ENCODE measurements at places on chromosomes 1 and 21.

GRCh38 chr1:4084048-4084431, 184.0 kb upstream of the C1orf174 start:
- H3K36me3 ChIP-seq, result no peaks in the 10 kb centered on the region
- no peak overlapping the region for H3K4me3 ChIP-seq
- no peaks in the 10 kb centered on the region for H3K27me3 ChIP-seq
- DNase-seq, result peak; percentile 86
- no peaks in the 10 kb centered on the region for H3K4me1 ChIP-seq

DNA sequence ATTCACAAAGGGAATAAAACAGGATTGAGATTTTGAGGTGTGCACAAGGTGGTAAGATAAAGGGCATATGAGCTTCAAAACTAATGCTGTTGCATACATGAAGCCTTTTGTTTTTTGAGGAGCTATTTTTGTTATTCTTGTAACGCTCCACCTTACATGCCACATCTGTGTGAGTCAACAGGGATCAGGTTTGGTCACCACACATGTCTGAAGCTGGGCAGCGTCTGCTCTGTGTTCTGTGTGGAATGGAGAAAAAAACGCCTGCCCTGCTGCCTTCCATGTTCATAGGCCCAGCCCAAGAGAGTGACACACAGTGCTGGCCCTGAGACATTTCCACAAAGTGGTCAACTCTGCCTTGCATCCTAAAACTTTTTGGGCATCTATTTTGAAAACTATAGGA, 67.7 kb downstream of the MPZL1 start:
- H3K27ac ChIP-seq, result no peak overlapping the region
- H3K4me1 ChIP-seq, result peaks cover 6% of the 10 kb centered on the region

- no peaks in the 10 kb centered on the region for H3K36me3 ChIP-seq
- H3K4me3 ChIP-seq, result no peak overlapping the region
- H3K4me1 ChIP-seq, result peaks cover 7% of the 10 kb centered on the region
- no peak overlapping the region for H3K27ac ChIP-seq
Observed at GRCh38 chr21:38970765-38971164, 165.0 kb downstream of the ETS2 start.

GRCh38 chr1:3515774-3516480, 61.5 kb downstream of the ARHGEF16 start:
- no peaks in the 10 kb centered on the region for H3K27me3 ChIP-seq
- H3K4me1 ChIP-seq, result peaks cover 2% of the 10 kb centered on the region
- no peak overlapping the region for H3K27ac ChIP-seq
- DNase-seq, result no peak
- no peak overlapping the region for H3K4me3 ChIP-seq

DNA sequence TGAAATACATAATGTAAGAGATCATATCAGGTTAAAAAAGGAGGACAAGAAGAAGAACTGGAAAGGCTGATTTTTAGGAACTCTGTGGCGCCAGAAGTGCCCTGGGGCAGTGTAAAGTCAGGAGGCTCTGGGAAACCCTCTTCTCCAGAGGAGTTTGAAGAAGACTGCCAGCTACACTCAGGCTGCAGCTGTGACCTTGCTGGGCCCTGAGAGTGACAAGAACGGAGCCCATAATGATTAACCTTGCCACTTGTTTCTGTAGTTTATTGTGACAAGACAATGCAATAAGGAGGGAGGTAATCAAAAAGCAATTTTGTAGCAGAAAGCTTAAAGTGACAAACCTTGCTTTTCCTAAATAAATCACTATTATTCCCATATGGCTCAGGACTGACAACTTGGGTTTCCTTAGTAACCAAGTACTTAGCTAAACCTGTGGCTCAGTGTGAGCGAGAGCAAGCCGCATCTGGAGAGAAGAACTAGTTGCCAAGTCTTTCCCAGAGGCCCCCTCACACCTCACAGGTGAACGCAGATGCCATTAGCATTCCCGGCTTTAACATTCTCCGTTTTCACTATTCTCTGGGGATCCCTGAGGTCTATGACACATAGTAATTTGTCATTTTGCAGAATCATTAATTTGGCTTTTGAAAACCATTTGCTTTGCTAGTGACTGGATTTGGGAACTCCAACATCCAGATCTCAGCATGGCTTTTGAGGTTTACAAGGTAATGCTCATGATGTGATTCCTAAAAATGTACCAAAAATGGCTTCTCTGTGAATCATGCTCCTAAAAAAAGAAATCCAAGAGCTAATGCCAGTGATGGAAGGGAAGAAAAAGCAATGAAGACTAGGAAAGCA, 115.9 kb downstream of the OMA1 start:
- H3K27ac ChIP-seq, result no peak overlapping the region
- no peak for DNase-seq
- H3K4me1 ChIP-seq, result no peaks in the 10 kb centered on the region
- no peak overlapping the region for H3K4me3 ChIP-seq
- H3K36me3 ChIP-seq, result no peaks in the 10 kb centered on the region

- no peak for DNase-seq
- no peak overlapping the region for H3K4me3 ChIP-seq
- no peaks in the 10 kb centered on the region for H3K36me3 ChIP-seq
Observed at GRCh38 chr1:69196071-69196470, 371.7 kb upstream of the LRRC7 start.

DNA sequence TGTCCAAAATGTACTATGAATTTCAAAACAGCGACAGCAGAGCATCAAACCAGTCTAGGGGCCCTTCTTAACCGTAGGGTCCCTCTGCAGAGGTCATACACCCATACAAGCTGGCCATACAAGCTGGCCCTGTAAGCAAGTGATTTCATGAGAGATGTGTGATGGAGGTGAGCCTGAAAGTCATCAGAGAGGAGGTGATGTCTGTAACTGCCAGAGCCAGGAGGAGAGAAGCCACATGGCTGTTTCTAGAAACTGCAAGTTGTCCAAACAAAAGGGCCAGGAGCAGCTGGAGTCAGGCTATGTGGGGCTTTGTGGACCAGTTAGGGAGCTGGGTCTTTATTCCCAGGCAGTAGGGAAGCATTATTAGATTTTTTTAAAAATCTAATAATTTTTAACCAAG, 14.8 kb upstream of the SERINC2 start:
- H3K4me3 ChIP-seq, result no peak overlapping the region
- H3K27ac ChIP-seq, result no peak overlapping the region
- H3K27me3 ChIP-seq, result no peaks in the 10 kb centered on the region

- no peak for DNase-seq
- H3K36me3 ChIP-seq, result no peaks in the 10 kb centered on the region
- no peak overlapping the region for H3K4me3 ChIP-seq
- H3K27ac ChIP-seq, result no peak overlapping the region
- peaks cover 4% of the 10 kb centered on the region for H3K4me1 ChIP-seq
- peaks cover 59% of the 10 kb centered on the region for H3K27me3 ChIP-seq
Observed at GRCh38 chr1:2443277-2444137, 31.1 kb upstream of the PEX10 start.

- H3K4me1 ChIP-seq, result no peaks in the 10 kb centered on the region
- H3K27me3 ChIP-seq, result no peaks in the 10 kb centered on the region
Observed at GRCh38 chr1:39427374-39427773, 64.1 kb upstream of the BMP8A start.

GRCh38 chr1:33563699-33564098, 91.3 kb downstream of the ZSCAN20 start:
- H3K27me3 ChIP-seq, result no peaks in the 10 kb centered on the region
- no peak overlapping the region for H3K27ac ChIP-seq
- H3K4me1 ChIP-seq, result no peaks in the 10 kb centered on the region
- no peaks in the 10 kb centered on the region for H3K36me3 ChIP-seq
- no peak overlapping the region for H3K4me3 ChIP-seq
- no peak for DNase-seq

DNA sequence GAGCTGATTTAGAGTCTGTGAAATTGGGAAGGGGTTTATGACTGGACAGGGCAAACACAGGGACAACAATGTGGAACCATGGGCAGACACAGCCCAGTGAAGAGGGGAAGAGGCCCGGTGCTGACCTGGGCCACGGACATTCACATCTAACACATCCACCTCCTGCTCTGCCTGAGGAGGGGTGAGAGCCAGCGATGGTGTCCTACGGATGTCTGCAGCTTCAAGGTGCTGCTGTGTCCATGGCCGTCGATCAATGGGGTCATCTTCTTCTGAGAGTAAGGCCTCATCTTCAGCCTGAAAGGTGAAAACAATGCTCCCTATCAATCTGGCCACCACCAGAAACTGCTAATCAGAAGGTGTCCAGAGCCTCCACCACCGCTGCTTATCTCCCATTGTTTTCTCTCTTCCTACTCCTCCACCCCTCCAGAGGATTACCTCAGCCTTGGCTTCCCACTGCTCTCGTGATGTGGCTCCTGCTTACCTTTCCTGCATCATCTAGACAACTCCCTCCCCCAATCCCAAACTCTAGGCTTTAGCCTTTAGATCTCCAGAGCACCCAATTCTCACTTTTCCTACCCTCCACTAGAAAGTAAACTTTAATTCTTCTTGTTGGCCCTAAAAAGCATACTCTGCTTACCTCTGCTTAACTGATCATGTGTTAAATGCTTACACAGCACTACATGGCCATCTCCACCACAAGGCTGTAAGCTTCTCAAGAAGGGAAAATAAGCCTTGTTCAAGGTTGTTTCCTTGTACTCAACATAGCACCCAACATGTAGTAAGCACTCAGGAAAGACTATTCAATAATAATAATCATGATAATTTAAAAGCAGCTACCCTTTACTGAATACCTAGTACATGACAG, 24.0 kb upstream of the ADAM30 start:
- no peaks in the 10 kb centered on the region for H3K4me1 ChIP-seq
- H3K4me3 ChIP-seq, result no peak overlapping the region
- no peak overlapping the region for H3K27ac ChIP-seq
- DNase-seq, result no peak
- H3K36me3 ChIP-seq, result peaks cover 86% of the 10 kb centered on the region

- no peaks in the 10 kb centered on the region for H3K27me3 ChIP-seq
- H3K36me3 ChIP-seq, result no peaks in the 10 kb centered on the region
- no peak for DNase-seq
- no peak overlapping the region for H3K27ac ChIP-seq
- no peaks in the 10 kb centered on the region for H3K4me1 ChIP-seq
- no peak overlapping the region for H3K4me3 ChIP-seq
Observed at GRCh38 chr1:207261971-207262370, 59.5 kb upstream of the CD55 start.

DNA sequence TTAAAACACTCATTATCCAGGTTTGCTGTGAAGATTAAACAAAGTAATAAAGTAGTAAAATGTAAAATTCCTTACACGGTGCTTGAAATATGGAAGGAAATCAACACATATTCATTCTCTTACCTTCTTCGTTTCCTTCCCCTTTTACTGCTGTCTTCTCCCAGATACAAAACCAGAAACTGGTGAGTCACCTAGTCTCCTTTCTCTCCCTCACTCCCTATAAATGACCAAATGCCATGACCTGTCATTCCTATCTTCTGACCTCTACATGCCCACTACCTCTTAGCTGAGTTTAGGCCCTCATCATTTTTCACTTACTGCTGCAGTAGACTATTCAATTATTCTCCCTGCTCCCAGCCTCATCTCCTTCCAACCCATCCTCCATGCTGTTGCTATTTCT, 4.3 kb upstream of the NR1I3 start:
- H3K27me3 ChIP-seq, result no peaks in the 10 kb centered on the region
- no peaks in the 10 kb centered on the region for H3K36me3 ChIP-seq
- no peak overlapping the region for H3K27ac ChIP-seq
- peaks cover 9% of the 10 kb centered on the region for H3K4me1 ChIP-seq

- no peaks in the 10 kb centered on the region for H3K4me1 ChIP-seq
- no peak for DNase-seq
- H3K27me3 ChIP-seq, result no peaks in the 10 kb centered on the region
- no peak overlapping the region for H3K4me3 ChIP-seq
- H3K27ac ChIP-seq, result no peak overlapping the region
Observed at GRCh38 chr1:68473060-68473459, 23.3 kb upstream of the RPE65 start.

DNA sequence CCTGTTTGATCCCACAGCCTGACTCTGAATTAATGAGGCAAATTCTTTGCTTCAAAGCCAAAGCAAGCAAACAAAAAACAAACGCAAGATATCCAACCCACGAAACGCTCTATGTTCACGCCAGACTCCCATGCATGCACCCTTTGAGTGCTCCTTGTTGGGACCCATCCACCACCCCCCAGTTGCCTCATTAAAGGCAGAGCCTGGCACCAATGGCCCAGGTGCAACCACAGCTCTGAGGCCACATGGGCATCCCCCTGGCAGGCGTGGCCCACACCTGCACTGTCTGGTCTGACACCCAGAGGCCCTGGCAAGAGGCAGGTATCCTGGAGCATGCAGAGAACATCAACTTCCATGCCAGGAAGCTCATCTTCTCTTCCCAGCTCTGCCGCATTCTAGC, 1.1 kb upstream of the PADI4 start:
- H3K4me1 ChIP-seq, result peaks cover 7% of the 10 kb centered on the region
- no peak overlapping the region for H3K4me3 ChIP-seq
- H3K27ac ChIP-seq, result no peak overlapping the region
- H3K36me3 ChIP-seq, result no peaks in the 10 kb centered on the region

DNA sequence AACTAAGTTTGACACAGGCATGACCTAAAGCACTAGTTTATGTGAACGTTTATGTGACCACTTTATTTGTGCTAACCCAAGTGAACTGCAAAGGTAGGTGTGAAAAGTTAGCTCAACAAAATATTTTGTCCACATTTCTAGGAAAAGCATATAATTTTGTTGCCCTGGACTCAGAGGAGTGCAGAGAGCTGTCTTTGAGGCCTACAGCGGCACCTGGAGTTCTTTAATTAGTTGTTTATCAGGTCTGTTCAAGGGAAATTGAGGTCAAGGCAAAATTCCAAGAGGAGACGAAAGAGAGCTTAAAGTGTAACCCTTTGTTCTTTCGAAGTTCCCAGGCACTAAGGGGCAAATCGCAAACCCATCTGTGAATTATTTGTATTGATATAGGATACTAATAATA, 1.3 kb downstream of the GIPC2 start:
- DNase-seq, result peak; percentile 53
- H3K4me3 ChIP-seq, result peak overlapping the region; percentile 77
- H3K4me1 ChIP-seq, result peaks cover 20% of the 10 kb centered on the region
- no peaks in the 10 kb centered on the region for H3K36me3 ChIP-seq

DNA sequence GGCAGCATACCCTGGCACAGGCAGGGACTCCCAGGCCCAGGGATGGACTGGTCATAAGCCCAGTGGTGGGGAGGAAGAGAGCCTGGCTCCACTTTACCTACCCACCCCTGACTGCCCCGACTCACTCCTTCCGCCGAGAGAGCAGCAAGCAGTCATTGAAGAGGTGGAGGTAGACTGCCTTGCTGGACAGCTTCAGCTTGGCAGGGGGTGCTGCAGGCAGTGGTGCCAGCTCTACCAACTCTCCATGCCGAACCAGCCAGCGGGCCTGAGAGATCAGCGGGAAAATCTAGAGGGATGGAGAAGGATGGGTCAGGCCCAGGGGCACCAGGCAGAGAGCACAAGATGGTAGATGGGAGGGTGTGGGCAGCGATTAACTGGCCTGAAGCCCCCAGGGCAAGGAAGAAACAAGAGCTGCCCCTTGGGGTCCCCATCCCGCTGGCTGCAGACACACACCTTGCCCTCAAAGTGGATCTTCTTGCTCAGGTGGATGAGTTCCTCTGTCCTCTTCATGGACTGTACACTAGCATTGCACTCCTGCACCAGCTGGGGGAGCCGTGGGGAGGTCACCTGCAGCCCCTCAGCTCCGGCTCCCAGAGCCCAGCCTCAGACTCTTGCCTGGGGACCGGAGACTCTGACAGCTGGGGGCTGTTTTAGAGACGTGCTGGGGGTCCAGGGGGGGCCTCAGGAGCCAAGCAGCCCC, 7.7 kb downstream of the ARHGEF19 start:
- no peak overlapping the region for H3K27ac ChIP-seq
- peaks cover 13% of the 10 kb centered on the region for H3K4me1 ChIP-seq
- no peak for DNase-seq
- no peak overlapping the region for H3K4me3 ChIP-seq

GRCh38 chr1:64616039-64616438, 128.8 kb upstream of the RAVER2 start:
- H3K36me3 ChIP-seq, result peaks cover 3% of the 10 kb centered on the region
- DNase-seq, result no peak
- no peaks in the 10 kb centered on the region for H3K27me3 ChIP-seq
